ENCODE measurements at places on chromosomes 11 and 22.

DNA sequence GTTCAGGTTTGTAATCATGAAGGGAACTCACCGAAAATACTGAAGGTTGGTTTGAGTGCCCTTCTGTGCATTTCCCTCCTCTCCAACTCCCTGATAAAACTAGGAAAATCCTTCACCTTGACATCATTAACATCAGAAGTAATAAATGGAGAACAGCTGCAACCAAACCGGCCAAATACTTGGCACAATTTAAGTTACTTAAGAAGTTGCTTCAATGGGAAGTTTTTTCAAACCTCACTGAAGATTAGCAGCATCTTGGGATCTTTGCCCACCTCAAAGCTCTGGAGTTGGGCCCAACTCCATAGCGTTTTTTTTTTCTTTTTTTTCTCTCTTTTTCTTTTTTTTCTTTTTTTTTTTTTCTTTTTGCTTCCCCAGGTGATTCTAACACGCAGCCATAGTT lies 784.8 kb downstream of the KCNA4 start:
- DNase-seq = no peak

DNA sequence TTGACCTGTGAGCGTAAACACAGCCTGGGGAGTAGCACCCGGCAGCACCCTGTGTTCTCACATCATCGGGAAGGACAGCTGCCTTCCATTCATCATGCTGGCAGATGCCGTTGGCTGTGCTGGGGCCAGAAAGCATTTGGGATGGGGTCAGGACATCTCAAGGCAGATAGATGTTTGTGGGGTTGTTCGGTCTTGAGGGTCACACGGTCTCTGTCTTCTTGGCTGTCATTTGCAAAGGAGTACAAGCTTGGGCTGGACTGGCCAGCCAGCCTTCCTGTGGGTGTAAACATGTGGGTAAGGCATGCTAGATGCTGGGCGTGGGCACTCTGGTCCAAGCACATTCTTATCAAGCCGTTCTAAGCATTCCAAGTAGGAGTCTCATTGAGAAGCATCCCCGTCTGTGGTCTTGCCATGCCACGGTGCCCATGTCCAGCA lies 81.4 kb downstream of the TBC1D22A start:
- DNase-seq = no peak

GRCh38 chr11:75563978-75564552 lies 2.0 kb downstream of the SERPINH1 start:
- no peak for DNase-seq

DNA sequence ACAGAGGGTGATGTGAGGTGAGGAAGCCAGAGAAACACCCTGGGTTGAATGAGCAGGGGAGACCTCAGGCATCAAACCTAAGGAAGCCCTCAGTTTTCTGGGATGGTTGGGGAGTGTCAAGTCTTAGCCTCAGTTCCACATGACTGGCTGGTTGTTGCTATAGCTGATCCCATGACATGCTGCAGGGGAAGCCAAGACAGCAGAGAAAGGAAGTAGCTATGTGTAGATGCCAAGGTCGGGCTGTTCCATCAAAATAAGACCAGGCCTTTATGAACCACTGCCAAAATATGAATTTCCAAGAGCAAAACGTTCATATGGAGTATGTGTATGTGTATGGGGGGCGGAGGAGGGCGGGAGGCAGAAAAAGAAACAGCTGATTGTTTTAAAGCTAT lies 11.6 kb downstream of the CD59 start:
- DNase-seq = peak; percentile 76

DNA sequence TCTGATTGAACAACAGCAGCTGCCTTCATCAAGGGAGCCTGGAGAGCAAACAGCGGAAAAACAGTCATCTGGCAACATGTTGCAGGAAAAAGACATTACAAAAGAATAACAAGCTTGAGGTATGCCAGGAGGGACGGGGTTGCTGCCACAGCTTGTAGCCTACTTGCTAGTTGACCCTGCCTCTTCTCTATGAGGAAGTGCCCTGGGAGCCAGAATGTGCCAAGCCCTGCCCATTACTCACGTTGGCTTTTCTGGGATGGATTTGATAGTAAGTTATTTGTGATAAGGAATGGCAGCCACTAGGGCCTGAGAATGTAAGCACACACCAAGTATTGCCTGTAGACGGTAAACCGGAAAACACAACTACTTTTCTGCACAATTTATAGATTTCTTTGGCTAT lies 113.5 kb upstream of the KIRREL3 start:
- DNase-seq = no peak

DNA sequence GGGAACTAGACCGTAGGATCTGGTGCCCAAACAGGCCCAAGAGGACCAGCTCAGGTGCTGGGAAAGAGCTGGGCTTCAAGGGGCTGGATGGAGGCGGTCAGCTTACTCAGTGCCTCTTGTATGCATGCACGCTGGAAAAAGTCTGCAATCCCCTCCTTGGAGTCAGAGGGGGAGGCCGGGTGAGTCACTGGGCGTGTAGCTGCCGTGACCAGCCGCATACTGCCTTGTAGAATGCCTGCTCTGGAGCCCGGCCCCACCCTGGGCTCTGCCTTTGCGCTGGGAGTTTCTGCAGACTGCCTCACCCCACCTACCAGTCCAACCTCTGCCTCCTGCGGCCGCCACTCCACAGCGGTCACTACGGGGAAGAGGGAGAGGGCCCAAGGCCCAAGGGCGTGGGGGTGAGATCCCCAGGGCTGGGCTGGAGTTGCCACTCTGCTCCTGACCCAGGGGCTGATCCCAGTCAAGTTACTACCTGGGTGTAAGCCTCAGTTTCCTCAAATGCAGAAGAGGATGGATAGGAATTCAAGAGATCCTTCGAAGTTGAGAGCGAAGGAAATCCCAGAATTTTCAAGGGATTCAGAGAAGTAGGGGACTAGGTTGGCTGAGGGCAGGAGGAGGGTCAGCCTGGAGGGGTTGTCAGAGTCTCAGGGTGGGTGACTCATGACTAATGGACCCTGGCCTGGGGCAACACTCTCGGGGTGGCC lies 4.2 kb downstream of the MRGPRF start:
- DNase-seq = peak; percentile 50

GRCh38 chr22:50314455-50315288 lies 7.2 kb upstream of the PLXNB2 start:
- peak; percentile 86 for DNase-seq

- DNase-seq = no peak
These were observed 20.1 kb upstream of the CHORDC1 start for GRCh38 chr11:90242894-90243416.

- DNase-seq = peak; percentile 56
These were observed 52.2 kb downstream of the ANO5 start for GRCh38 chr11:22244986-22245592.

Measured in suppressor macrophage (primary cell).